ENCODE measurements at places on chromosomes 2 and 18.

DNA sequence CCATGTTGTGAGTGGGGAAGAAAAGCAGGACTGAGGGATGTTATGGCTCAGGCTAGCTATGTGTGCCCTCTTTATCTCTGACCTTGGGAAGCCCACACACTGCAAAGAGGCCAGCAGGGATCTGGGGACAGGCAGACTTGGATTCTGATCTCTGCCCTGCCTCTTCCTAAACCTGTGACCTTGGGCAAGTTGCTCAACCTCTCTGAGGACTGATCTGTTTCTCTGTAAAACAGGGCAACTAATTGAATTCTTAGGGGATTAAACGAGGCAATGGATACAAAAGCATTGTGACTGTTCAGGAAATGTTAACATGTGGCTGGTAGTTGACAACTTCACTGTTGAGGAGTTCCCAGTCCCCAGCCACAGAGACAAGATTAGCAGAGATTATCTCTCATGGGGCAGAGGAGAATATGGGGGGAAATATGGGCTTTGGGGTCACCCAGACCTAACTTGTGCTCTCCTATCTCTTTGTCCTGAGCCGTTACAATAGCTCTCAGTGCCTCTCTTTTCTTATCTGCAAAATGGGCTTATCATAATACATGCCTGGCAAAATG is 184.7 kb upstream of the GLI2 start:
- DNase-seq, result no peak

GRCh38 chr2:177723235-177723634 is 330.7 kb downstream of the AGPS start:
- DNase-seq, result no peak

DNA sequence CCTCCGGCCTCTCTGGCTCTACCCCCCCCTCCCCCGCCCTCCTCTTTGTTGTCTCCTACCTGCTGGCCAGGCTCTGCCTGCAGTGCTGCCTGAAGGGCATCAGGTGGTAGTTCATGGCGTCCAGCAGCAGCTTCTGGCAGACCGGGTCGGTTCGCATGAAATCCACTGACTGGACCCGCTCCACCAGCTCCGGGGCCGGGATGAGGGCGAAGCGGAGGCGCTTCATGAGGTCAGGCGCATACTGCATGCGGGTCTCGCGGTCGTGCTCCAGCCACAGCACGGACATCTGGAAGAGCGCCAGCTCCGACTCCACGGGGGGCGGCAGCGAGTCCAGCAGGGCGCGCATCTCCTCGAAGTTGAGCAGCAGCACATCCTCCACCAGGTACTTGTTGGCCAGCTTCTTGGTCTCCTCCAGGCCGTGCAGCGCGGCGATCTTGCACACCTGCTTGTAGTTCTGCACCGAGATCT is 3.2 kb downstream of the KLHL14 start:
- no peak for DNase-seq

DNA sequence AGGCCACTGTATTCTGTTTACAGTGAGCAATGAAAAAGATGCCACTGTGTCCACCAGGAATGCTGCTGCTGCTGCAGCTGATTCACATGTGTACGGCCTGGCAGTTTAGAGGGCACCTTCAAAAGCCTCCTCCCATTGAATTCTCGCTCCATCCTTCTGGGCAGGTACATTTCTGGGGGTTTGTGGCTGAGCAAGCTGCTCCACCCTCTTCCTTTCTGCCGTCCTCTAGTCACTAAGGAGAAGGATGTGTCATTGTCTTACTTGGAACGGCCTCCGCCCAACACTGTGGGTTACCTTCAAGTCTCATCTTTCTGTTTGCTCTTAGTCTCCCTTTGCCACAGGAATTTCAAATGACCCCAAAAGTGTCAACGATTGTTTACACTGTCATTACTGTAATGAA is 182.0 kb downstream of the ZBTB7C start:
- no peak for DNase-seq

GRCh38 chr18:49884959-49885358 is 71.6 kb upstream of the ACAA2 start:
- DNase-seq, result no peak

GRCh38 chr2:136693966-136694365 is 71.4 kb upstream of the THSD7B start:
- no peak for DNase-seq

All from CD4-positive, alpha-beta T cell treated with Interleukin-21 for 1 hour (primary cell).